ENCODE measurements at places on chromosomes 4 and X.

DNA sequence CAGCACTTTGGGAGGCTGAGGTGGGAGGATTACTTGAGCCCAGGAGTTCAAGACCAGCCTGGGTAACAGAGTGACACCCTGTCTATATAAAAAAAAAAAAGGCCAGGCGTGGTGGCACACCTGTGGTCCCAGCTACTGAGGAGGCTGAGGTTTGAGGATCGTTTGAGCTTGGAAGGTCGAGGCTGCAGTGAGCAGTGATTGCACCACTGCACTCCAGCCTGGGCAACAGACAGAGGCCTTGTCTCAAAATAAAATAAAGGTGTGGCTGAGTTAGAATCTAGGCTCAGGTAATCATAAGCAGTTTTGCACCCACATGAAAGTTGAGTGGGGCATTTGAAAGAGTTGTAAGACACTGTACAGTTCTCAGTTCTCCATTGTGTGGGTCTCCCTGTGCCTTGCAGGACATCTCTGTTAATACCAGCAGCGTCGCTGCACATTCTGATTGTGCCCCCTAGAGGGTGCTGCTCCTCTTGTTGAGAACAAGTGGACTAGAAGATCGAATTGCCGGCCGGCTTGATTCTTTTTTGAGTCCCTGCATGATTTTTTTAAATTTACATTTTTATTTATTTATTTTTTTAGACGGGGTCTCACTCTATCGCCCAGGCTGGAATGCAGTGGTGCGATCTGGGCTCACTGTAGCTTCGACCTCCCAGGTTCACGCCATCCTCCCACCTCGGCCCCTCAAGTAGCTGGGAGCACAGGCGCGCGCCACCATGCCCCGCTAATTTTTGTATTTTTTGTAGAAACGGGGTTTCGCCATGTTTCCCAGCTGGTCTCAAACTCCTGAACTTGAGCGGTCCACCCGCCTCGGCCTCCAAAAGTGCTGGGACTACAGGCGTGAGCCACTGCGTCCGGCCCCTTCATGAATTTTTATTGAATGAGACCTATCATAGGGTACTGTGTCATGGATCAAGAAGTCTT lies 73.6 kb upstream of the RBMX start:
- DNase-seq = peak; percentile 39

- DNase-seq = no peak
These were observed 19.1 kb upstream of the SPINK2 start for GRCh38 chr4:56840559-56840958.

- no peak for DNase-seq
These were observed 6.2 kb upstream of the OSTC start for GRCh38 chr4:108644237-108644636.

DNA sequence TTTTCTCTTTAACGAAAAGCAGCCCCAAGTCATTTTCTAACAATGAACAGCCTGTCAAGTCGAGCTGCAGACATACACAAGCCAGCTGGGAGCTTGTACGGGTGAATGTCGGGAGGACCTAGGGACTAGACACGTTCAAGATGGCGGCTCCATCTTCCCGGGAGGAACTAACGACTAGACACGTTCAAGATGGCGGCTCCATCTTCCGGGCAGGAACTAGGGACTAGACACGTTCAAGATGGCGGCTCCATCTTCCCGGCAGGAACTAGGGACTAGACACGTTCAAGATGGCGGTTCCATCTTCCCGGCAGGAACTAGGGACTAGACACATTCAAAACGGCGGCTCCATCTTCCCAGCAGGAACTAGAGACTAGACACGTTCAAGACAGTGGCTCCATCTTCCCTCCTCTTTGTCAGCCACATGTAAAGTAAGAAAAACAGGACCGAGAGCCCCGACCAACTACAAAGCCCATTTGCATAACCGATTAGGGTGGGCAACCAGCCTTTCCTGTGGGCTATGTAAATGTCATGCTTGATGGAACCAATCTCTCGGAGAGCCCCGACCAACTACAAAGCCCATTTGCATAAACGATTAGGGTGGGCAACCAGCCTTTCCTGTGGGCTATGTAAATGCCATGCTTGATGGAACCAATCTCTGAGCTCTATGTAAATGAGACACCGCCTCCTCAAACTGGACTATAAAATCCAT lies 175.5 kb downstream of the DHRSX start:
- peak; percentile 74 for DNase-seq

DNA sequence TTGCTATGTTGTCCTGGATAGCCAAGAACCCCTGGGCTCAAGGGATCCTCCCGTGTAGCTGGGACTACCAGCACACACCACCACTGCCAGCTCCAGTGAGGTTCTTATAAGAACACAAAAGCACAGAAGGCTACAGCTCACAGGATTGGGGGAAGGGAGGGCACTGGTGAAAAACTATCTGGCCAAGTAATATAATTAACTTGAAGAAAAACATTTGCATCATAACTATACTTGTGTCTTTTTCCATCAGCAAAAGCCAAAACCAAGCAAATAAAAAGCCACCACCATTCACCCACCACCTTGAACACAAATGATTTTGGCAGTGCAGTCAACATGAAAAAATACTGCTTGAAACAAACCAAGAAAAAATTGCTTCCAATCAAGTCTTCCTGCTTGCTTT lies 188.2 kb downstream of the MAML3 start:
- DNase-seq = no peak

- peak; percentile 51 for DNase-seq
These were observed 441.7 kb upstream of the RASGEF1B start for GRCh38 chr4:81913427-81913879.

DNA sequence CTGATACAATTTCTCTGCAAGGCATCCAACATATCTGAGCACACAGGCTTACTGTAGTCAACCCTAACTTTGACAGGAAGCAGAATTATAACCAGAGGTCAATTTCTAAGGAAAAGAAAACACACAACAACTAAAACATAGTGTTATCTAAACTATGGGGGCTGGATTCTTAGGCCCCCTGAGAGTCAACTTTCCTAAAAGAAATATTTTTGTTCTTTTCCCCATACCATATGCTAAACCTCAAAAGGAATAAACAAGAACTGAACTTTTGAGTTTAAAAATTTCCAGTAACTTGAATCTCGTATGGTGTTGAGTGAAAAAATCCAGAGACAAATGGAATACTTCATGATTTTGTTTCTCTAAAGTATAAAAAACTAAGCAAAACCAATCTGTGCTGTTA lies 42.9 kb downstream of the ATXN3L start:
- DNase-seq = no peak

GRCh38 chr4:85005865-85006377 lies 39.4 kb upstream of the WDFY3 start:
- peak; percentile 70 for DNase-seq

- DNase-seq = peak; percentile 91
These were observed at the start of gene SGMS2 for GRCh38 chr4:107824350-107825071. Gene SGMS2 (plus strand): TSS chr4:107824932. CDS start chr4:107895554, 70,622 bp downstream.

DNA sequence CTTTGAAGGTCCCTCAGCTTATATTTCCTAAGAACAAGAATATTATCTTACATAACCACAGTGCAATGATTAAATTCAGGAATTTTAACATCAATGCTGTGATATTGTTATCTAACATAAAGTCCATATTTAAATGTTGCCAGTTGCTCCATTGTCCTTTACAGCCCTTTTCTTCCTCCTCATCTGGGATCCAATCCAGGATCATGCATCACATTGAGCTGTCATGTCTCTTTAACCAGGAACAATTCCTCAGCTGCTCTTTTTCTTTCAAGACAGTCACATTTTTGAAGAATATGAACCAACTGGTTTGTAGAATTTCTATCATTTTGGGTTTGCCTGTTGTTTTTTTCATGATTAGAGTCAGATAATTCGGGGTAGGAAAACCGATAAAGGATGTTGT lies 12.0 kb downstream of the TMSB4X start:
- DNase-seq = no peak

- DNase-seq = no peak
These were observed 4.3 kb downstream of the IL15 start for GRCh38 chr4:141640696-141641095.

- DNase-seq = no peak
These were observed 4.3 kb upstream of the PNMA6E start for GRCh38 chrX:153405426-153405825.

GRCh38 chrX:119477812-119478232 lies 9.6 kb downstream of the SLC25A5 start:
- peak; percentile 70 for DNase-seq

- no peak for DNase-seq
These were observed 18.2 kb downstream of the SH3KBP1 start for GRCh38 chrX:19869193-19869592.

- DNase-seq = no peak
These were observed 21.8 kb downstream of the NOP14 start for GRCh38 chr4:2941138-2942036.

DNA sequence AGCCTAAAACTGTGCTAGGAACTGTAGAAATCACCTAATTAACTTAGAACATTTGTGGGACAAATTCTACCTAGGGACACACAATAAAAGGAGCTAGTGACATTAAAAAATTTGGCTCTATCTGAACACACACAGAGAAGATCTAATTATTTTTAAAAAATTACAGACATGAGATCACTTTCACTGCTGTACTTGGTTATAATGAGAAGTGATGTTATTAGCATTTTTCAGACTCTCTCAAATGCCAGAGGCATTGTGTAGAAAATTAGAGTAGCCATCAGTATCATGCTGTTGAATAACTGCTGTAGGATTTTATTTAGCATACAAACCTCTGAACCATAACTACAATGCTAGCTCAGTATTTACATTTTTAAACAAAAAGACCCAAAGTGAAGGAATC lies 109.1 kb upstream of the ANK2 start:
- no peak for DNase-seq

GRCh38 chr4:3066836-3067400 lies 7.4 kb downstream of the HTT-AS start:
- DNase-seq = no peak

DNA sequence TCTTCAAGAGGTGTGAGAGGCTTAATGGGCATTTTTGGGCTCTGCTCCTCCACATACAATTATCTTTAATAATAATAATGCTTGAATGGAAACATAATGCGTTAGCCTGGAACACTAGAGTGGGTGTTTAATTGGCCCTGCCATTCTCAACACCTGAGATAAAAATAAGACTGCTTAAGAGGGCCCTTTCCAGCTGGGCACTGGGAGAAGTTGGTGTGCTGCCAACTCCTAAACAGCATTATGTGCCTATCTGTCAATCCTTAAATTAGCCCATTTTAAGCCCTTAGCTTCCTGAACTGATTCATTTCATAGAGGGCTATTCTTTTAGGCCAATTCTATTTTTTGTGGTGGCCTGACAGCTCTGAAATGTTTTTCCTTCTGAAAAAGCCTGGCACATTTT lies 211.1 kb upstream of the ZIC3 start:
- no peak for DNase-seq

DNA sequence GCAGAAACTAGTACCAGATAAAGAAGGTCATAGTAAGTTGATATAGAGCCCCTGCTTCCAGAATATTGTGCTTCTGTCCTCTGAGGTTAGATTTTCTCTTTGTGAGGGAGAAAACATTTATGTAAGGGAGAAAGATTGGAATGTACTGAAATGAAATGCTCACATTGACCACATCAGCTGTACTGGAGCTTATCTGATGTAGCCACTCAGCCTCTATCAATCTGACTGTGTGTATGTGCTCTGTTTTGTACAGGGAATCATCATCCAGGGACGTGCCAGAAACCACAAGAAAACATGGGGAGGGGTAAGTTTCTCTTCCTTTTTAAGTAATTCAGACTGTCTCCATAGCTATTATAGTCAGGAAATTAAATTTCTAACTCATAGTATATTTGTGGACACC lies 56.8 kb downstream of the PRRG1 start:
- DNase-seq = peak; percentile 4
